SK-N-MC (cell line): ENCODE measurements at places on chromosomes 4 and X.

- DNase-seq: no peak
Measured at GRCh38 chr4:76108467-76109181, 34.1 kb downstream of the ART3 start.

GRCh38 chr4:171186700-171187099 is 626.5 kb upstream of the GALNTL6 start:
- no peak for DNase-seq

DNA sequence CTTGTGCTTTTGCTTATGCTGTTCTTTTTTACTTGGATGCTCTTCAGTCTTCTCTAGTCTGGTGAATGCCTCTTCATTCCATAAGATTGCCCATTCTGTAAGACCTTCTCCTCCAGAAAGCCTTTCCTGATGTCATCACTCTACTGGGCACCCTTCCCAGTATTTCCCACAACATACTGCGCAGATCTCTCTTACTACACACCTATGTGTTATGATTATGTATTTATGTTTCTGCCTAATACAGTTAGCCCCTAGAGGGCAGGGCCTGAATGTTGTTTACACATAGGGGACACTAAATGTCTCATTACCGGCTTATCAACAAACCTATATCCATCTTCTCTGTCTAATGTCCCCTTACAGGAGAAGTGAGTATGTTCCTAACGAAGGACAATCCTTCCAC is 21.1 kb downstream of the AIFM1 start:
- no peak for DNase-seq

DNA sequence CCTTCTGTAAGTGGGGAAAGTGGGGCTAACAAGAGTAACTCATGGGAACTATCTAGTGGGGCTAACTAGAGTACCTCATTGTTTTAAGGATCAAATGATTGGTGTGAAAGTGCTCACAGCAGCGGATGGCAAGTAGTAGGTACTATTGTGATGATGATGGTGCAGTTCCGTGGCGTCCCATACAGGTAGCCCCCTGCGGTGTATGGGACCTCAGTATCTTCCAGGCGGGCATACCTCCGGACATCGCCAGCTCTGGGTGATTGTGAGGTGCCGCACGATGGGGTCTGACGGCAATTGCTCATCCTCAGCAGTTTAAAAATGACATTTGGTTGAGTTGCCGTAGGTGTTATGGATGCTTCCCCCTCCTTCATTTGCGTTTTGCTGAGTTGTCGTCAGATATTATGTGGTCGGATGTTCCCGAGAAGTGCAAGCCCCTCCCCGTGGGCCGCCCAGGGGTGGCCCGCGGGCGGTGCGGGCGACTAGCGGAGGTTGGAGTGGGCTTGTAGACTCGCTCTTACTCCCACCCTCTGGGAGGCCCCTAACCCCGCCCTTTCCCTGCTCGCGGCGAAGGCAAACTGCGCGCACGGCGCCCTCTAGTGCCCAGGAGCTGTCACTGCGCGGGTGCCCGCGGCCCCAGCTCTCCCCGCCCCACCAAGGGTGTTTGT is 18.3 kb upstream of the GPR101 start:
- DNase-seq: peak; percentile 32

GRCh38 chr4:173433447-173433846 is 34.5 kb upstream of the SCRG1 start:
- no peak for DNase-seq

GRCh38 chr4:21307709-21308108 is 607.5 kb downstream of the PACRGL start:
- no peak for DNase-seq

DNA sequence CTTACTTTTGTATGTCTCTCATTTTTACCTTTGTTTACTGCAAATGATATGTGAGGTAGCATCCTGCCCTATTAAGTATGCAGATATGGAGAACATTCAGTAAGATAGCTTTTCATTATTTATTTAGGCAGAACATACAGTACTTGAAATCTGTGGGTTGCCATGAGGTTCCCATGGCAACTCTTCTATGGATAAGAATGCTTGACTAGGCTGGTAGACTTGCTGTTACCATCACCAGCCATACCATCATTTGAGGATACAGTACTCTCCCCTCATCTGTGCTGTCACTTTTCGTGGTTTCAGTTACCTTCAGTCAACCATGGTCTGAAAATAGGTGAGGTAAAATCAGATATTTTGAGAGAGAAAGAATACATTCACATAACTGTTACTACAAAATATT is 56.7 kb downstream of the NAF1 start:
- no peak for DNase-seq
